Left ventricle myocardium superior (tissue), 1 donor: ENCODE measurements at places on chromosomes 1 and 21.

DNA sequence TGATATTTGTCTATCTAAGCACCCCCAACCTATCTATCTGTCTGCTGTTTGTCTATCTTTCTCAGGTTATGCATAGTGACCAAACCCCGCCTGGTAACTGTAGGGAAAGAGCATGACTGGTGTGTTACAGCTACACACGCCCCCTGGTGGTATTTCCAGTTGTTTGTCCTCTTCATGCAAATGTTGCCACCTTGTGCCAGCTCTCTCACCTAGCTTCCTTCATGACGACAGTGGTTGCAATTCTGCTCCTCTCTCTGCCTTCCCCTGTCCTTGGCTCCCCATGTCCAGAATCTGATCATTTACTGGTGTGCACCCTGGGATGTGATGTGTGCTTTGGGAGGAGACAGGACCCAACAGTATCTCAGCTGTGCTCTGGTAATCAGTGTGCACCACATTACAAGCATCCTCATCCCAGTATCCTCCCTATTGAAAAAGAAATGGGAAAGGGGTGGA lies 8.1 kb upstream of the INKA2 start:
- DNase-seq, result no peak

DNA sequence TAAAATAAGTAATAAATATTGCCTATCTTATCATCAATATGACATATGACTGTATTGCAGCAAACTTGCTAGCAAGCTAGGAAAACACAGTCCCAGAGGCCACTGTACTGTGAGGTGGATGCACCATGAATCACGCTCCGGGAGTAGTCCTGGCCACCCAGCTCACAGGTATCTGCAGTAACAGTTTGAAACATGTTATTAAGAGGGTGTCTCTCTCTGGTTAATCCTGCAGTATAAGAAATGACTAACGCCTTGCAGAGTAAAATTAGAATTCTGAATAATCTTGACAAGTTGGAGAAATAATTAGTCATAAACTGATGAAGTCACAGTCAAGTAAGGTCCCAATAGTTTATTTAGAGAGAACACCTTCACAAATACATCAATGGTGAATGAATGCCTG lies 34.0 kb upstream of the DPT start:
- no peak for DNase-seq

DNA sequence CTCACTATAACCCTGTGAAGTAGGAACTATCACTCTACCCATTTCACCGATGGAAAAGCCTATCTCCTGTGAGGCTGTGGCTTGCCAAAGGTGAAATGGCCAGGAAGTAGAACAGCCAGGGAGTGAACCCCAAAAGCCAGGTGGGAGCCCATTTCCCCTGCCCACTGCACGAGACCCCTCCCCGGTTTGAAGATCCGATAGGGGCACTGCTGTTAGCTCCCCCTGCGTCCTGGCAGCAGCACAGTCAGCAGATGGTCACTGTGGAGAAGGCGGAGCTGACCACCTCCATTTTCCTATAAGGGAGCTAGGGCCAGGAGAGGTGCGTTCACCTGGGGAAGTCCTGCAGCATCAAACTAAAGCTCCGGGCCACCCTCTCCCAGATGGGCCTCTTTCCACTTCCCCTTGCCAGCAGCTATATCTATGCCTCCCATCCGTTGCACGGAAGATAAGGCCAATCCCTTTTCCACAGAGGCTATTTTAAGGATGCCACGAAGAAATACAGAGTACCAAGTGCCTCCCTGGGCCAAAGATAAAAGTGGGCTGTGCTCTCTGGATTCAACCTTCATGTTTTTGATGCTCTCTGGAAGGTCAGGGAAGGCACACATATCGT lies 7.8 kb downstream of the ERG start:
- DNase-seq, result no peak

DNA sequence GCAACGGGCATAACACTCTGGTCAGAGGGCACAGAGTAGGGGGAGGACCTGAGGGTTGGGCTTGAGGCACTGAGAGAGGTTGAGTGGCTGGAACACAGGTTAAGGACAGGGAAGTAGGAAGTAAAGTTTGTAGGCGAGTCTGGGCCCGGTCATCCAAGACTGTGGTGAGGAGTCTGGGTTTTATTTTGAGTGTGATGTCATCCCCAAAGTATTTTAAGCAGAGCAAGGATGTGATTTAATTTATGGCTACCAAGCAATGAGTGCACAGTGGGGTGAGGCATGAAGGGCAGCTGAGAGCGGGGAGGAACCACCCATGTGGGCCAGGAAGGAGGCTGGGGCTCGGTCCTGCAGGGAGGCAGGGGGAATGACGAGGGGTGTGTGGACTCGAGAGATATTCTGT lies 11.2 kb upstream of the VWA5B1 start:
- DNase-seq, result no peak

DNA sequence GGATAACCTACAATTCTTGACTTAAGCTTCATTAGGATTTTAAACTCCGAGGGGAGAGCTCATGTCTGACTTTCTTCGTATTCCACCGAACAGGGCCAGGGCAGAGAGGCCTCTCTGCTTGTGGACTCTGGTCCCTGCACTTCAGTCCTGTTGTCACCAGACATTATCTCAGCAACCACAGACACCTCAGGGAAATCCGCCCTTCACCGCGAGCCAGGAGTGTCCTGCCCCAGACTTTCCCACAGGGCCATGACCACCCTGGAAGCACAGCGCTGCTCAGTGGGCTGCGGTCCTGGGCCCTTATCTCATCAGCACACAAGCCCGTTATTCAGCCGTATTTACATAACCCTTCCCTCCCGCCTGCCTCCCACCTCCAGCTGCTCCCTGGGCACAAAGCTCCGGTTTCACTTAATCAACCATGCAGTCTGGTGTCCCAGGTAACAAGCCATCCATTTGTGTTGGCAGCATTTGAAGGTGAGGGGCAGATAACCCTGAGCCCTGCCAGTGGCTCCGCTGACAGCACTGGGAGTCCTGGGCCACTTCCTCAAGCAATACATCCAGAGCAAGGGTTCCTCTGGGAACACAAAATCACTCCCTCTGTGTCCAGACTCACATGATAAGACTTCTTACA lies 122.8 kb upstream of the RAB4A start:
- DNase-seq, result no peak

- DNase-seq, result no peak
Measured at GRCh38 chr1:47571161-47571560, 133.3 kb downstream of the FOXD2 start.

DNA sequence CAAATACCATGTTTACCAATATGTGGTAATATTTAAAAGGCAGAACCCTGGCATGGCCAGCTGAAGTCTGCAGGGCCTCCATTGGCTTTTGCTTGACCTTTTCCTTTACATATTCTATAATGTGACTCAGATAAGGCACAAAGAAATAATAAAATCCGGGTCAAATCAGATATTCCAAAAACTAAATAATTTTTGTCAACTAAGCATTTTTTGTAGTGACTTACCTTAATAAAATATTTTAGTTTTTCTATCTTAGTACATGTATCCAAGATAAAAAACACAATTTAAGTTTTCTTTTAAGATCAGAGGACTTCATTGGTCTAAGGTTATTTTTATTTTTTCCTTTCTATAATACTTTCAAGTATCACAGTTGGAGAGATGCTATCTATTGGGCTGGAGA lies 179.4 kb upstream of the ADAMTS5 start:
- DNase-seq, result no peak

DNA sequence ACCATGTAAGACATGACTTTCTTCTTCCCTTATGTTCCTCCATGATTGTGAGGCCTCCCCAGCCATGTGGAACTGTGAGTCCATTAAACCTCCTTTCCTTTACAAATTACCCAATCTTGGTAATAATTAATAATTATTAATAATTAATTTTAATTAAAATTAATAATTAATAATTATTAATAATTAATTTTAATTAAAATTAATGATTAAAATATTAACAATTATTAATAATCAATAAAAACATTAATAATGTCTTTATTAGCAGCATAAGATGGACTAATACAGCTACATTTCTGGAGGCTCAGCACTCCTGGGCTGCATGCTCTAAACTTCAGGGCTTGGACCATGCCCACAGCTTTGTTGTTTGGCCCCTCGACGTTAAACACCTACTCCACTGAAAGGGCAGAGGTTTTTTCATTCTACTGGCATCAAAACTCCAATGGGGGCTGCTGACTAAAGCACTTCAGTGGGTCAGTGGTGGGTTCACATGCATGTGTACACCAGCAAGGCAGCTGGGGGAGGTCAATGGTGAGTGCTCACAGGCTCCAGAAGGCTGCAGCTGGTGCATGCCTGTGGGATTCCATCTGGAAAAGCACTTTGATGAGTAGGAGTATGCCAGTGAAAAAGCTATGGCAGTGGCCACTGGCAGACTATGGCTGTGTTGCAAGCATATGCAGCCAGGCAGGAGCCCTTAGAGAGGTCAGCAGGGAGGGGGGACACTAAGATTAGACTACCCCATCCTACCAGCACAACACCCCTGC lies 561.3 kb downstream of the NCAM2 start:
- DNase-seq, result no peak
